ENCODE measurements at places on chromosomes 5 and 9.

- no peak for DNase-seq
Observed at GRCh38 chr5:52597625-52598024, 190.1 kb upstream of the ITGA1 start.

DNA sequence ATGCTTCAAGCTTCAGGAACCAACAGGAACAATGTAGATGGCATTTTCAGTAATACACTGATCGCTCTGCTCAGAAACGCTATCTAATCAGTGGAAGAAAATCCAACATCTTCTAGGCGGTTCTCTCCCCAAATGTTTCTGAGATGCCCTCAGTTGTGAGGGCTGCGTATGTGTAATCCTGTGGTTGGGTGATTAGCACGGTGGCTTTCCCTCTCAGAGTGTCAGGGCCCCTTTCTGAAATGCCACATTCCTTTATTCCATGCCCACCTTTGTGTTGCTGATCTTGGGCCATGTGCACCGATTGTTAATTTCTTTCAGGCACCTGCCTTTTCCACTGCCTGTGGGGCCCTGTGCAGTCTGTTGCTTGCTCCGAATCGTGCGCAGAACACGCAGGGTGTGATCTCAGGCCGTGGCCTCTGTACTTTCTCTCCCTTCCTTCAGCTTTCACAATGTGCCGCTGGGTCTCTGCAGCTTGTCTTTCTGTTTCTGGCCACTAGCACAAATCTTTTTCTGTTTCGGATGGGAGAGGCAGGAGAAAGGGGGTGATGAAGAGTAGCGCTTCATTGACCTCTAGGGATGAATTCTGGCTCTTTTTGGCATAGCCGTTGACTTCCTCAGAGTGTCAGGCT lies 324.0 kb downstream of the PARP8 start:
- DNase-seq = no peak

GRCh38 chr5:90613918-90614504 lies 55.4 kb downstream of the ADGRV1 start:
- no peak for DNase-seq

- DNase-seq = no peak
Observed at GRCh38 chr9:110357505-110357904, 19.8 kb upstream of the TXNDC8 start.

GRCh38 chr5:157978061-157978460 lies 119.1 kb upstream of the CLINT1 start:
- DNase-seq = no peak

DNA sequence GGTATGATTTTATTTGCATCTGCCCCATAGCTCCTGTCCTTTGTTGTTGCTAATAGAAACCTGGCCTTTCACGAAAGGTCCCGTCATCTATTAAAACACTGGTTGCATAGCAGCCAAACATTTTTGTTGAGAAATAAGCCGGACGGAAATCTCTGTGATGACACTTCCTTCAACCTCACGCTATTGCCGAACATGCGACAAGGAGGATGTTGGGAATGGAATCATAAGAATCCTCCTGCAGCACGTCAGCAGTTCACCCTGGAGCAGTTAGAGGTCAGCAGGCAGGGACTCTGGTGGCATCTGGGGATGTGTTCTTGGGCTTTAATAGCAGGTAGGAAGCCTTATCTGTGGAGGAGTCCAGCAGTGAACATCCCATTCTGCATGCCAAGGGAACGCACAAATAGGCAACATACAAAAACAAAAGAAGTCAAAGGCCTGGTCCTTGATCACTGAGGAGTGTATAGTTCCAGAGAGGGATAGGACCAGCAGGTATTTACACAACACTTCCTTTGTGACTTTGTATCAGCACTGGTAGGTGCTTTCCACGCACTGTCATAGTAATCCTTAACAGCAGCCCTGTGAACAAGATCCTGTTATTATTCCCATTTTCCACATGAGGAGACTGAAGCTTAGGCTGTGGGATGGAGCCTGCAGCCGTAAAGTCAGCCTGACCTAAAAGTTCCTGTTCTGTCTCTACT lies 33.4 kb downstream of the ARHGAP26 start:
- DNase-seq = no peak

DNA sequence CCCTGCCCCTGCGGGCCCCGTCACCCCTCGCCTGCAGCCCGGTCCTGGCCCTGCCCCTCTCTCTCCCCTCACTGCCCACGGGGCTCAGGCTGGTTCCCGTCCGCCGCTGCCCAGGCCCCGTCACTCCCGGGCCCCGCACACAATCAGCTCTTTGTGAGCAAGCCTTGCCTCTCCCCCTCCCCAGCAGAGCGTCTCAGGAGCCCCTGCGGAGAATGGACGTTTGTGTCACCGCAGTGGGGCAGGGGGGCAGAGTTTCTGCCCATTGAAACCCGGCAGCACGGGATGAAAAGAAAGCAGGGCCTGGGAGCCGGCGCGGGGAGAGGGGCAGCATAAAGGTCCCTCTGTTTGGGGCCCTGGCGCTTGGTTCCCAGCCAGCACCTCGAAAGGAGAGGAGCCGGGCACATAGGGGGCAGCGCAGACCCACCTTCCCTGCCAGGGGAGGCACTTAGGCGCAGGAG lies 13.5 kb upstream of the NUP214 start:
- DNase-seq = peak; percentile 72

GRCh38 chr9:133692364-133692985 lies 45.7 kb downstream of the SARDH start:
- no peak for DNase-seq

DNA sequence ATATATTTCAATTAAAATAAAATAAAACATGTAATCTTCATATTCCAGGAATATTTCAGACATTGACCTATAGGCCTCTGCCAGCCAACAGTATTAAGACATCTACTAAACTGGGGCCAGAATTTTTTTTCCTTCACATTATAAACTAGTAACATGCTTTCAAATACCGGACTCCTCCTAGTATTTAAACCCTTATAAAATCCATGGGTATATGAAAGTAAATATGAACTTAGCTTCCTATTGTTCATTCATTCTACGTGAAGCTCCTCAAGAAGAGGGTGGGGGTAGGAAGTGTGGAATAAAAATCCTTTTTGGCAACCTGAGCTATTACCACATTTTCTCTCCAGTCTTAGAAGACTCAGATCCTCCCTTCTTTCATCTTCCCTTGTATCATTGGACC lies 16.4 kb downstream of the SEMA5A start:
- no peak for DNase-seq

GRCh38 chr5:68376935-68377334 lies 161.4 kb downstream of the PIK3R1 start:
- DNase-seq = no peak

DNA sequence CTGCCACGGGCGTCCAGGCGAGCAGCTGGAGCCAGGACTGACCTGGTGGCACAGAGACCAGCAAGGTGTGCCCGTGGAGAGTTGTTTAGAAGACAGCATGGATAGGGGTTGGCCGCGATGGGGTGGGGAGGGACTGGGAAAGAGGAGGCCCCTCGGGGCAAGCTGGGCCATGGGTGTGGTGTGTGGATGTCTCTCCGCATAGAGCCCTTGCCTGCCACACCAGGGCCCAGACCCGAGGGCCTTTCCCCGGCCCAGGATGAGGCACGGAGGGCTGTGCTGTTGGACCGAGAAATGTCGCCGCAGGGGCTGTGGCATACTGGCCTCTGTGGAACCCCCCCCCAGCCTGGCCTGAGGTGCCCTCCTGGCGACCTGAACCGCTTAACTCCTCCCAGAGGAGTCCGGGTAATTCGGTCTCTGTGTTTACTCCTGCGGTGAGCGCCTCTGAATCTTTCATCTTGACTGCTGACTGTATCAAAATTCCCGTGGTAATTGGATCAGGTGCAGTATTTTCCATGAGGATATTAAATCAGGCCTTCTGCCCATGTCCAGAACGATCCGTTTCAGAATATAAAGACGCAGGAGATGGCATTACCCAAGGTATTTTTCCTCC lies 22.5 kb upstream of the LAMC3 start:
- no peak for DNase-seq

- DNase-seq = no peak
Observed at GRCh38 chr5:143592648-143593047, 189.2 kb upstream of the NR3C1 start.

DNA sequence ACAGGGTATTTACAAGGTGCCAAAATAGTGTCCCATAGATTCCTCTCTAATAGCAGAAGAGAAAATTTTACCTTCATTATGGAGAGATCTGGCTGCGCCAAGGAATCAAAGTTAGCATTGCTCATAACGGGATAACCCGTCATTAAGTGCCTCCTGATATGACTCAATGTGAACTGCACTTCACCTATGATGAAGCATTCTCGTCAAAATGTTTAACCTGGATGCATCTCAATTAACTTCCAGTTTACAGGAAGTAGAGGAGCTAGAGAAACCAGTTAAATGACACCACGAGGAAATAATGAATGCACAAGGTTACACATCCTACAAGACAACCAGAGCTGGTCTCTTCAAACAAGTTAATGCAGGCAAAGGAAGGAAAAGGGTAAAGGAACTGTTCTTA lies 17.2 kb downstream of the FBXW11 start:
- DNase-seq = no peak

- DNase-seq = no peak
Observed at GRCh38 chr5:150300496-150301169, 2.1 kb downstream of the ARSI start.

DNA sequence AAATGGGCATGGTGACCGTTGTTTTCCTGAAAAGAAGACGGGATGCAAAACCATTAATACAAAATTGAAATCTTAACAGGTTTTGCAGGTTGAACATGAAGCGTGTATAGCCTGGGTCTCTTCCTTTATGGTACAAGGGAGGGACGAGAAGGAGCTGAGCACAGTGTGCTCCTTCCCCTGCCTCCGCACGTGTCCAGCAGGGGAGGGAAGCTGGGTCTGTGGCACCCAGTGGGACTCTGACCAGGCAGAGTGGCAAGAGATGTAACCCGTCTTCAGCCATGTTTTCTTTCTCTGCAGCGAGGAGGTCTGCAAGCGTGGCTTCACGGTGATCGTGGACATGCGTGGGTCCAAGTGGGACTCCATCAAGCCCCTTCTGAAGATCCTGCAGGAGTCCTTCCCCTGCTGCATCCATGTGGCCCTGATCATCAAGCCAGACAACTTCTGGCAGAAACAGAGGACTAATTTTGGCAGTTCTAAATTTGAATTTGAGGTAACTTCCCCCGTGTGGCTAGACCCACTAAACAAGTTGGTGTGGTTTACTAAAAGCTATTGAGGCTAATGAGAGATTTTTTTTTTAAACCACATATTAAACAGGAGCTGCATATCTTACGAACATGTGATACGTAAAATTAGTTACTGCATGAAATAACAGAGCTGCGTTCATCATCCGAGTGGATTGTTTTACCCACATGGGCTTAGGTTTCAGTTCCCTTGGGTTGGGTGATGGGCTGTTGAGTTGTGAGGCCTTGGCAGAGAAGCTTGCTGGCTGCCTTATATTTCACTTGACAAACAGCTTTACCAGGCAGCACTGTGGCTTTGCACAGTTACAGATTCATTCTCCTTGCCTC lies 143.7 kb downstream of the TRIO start:
- no peak for DNase-seq

- DNase-seq = no peak
Observed at GRCh38 chr9:129070696-129071525, 10.0 kb upstream of the DOLPP1 start.

- DNase-seq = no peak
Observed at GRCh38 chr9:137989156-137989555, 111.6 kb downstream of the CACNA1B start.

DNA sequence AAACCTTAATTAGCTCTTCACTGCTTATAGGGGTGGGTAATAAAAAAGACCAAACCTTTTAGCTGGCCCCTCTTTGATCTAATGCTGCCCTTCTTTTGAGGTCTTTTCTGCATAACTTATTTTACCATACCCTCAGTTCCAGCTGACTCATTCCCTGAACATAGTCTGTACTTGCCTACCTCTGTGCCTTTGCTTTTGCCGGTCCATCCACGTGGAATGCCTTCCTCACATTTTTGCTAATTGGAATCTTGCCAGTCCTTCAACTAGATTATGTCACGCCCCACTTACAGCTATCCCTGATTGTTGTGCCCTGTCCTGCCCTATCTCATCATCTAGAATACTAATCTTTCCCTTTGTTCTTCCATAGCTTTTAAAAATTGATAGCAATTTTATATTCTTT lies 44.2 kb downstream of the FAF2 start:
- DNase-seq = no peak

- DNase-seq = no peak
Observed at GRCh38 chr5:149605998-149606724, 24.9 kb downstream of the ARHGEF37 start.

DNA sequence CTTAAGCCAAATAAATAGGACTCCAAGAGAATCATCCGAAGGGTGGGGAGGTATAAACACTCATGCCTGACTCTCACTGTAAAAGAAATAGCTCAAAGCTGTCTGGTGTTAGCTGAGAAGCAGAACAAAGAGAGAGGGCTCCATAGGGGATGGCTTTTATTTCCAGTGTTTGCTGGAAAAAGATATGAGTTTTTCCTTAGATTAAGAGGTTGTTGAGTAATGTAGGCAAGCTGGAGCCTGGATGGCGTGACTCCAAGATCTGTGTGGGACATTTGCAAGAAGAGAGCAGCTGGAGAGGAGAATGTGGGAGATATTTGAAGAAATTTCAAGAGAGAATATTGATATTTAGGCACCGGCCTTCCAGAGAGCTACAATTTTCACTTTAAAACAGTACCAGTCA lies 793.7 kb upstream of the RGMB start:
- DNase-seq = no peak

- no peak for DNase-seq
Observed at GRCh38 chr9:76438841-76439588, 20.0 kb upstream of the GCNT1 start.

DNA sequence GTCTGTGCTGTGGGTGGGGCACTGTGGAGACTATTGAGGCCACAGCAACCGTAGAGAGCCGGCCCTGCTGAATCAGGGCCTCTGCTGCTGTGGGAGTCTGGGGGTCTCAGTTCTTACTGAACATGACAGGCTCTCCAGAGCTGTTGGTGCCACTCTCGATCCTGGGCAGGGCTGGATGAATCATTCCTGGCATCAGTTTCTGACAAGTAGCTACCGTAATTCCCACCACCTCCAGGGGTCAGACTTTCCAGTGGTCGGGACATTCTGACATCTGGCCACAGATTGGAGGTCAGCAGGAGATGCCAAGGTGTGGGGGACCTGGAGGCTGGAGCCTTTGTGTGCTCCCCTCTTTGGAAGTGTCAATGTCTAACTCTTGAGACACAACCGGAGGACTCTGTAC lies 188.4 kb downstream of the IRX2 start:
- DNase-seq = no peak

DNA sequence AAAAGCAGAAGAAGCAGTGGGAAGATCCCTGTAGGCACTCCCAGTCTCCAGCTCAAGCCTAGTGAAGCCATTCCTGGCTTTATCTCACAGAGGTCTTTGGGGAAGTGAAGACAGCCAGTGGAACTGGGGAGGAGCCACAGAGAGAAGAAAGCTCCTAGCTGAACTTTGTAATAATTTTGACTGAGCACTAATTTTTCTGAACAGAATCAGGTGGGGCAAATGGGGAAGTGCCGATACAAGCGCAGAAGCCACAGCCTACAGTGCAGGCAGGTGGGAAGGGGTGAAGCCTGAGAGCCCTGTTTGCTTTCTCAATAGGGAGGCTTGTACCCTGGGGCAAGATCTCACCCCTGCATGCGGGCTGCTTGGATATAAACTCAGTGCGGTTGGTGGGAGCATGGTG lies 48.4 kb upstream of the SNAPC3 start:
- DNase-seq = no peak

GRCh38 chr9:90810691-90811090 lies 9.1 kb downstream of the SYK start:
- DNase-seq = no peak
